Effector CD4-positive, alpha-beta T cell (primary cell): ENCODE measurements at places on chromosomes 7 and 10.

DNA sequence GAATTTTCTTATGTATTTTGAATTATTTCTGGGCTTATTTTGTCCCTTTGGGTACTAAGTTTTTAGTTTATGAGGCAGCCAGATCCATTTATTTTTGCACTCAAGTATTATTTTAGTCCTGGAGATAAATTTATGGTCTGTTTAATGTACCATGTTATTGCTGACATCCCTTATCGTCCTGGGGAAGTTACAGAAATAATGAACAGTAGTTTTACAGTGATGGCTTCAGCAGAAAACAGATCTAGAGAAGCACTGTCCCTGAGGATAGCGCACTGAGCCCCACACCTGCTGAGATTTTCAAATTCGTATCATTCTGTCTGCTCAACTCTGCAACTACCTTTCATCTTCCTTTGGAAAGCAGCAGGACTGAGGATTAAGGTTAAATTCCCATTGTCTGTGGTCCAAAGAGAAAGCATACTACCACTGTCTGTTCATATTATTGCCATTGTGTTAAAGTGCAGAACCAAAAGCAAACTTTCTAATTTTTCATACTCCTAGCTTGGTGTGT lies 168.3 kb downstream of the SNX13 start:
- DNase-seq, result no peak

DNA sequence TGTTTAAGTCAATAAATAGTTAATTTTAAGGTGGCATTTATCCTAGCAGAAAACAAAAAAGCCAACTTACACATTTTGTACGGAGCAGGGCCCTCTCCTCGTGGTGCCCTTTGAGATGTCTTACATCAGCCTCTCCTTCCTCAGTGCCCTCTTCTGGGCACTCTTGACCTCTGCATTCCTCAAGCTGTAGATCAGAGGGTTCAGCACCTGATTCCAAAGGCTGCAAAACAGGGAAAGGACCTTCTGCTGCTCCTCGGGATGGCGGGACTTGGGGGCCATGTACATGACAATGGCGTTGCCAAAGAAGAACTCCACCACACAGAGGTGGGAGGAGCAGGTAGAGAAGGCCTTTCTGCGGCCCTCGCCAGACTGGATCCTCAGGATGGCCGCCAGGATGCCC lies 4.6 kb upstream of the OR2A14 start:
- DNase-seq, result no peak

DNA sequence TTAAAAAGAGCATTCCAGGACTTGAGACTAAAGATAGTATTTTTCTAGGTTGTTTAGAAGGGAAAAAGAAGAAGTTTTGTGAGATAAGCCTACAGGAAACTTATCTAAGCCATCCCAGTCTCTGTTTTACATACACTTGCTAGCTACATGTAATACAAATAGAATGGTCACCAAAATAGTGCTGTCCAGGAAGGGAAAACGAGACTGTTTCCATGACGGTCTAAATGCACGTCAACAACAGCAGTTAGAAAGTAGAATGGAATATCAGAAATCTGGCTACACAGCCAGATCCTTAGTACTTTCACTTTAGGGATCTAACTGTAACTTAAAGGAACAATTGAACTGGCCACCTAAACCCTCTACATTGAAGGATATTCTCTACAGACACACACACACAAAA lies 117.6 kb downstream of the TSPAN12 start:
- DNase-seq, result no peak

GRCh38 chr10:122163174-122164022 lies 107.7 kb upstream of the BTBD16 start:
- no peak for DNase-seq

DNA sequence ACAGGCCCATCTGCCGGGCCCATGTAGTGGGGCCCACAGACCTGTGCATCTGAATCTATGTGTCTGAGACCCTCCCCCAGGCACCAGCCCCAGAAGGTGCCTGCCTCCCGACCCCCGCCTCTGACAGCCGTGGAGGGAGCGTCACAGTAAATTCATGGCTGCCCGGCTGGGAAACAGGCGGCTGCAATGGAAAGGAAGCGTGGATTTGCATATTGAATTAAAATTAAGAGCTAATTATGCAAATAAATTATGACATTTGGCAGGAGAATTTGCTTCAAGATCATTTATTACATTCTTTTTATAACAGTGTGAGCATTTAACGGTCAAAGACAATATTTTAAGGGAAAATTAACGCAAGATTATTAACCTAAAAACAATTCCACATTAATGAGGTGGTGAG lies 92.3 kb downstream of the HIF1AN start:
- DNase-seq, result no peak

GRCh38 chr7:90706072-90706716 lies 110.1 kb downstream of the CDK14 start:
- no peak for DNase-seq

GRCh38 chr7:151008511-151009323 lies 15.6 kb downstream of the ATG9B start:
- peak; percentile 79 for DNase-seq

GRCh38 chr7:106565428-106565827 lies 95.5 kb downstream of the CCDC71L start:
- DNase-seq, result no peak

- DNase-seq, result no peak
Measured at GRCh38 chr7:116779931-116780330, 82.5 kb upstream of the CAPZA2 start.

DNA sequence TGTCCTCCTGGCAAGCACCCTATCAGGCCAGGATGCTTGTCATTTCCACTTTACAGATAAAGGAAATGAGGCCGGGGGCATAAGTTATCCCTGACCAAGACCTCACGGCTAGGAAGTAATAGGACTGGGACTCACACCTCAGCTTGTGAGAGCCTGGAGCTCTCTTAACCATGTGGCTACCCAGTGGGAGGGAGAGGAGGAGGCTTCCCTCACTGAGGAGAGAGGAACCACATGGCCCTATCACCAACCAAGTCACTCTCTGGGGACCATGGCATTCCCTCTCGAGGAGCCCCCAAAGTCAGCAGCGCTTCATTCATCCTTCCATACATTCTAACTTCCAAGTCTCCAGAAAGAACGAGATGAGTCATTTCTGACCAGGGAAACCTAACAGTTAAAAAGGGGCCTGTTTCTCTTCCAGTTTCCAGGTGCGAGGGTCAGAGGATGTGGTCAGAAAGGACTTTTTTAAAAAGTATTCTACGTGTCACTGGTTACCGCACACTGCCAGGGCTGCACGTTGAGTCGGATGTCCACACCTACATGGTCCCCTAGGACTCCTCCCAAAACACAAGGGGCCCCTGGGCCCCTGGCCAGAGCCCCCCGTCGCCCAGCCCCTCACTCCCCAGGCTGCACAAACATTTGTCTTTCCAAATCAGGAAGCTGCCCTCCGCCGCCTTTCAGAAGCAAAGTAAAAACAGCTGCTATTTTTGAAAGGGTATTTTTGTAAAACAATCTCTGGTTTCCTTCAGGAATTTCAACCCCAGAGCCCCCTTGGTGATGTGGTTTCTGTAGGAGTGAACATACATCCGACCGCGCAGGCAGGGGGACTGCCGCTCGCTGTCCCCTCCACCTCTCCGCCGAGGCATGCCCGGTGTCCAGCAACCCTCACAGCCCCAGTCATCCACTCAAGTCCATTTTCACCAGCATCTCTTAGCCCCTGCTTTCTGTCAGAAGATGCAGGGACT lies 128.2 kb upstream of the CHST15 start:
- DNase-seq, result no peak

GRCh38 chr10:44589944-44590449 lies 205.1 kb upstream of the CXCL12 start:
- no peak for DNase-seq

DNA sequence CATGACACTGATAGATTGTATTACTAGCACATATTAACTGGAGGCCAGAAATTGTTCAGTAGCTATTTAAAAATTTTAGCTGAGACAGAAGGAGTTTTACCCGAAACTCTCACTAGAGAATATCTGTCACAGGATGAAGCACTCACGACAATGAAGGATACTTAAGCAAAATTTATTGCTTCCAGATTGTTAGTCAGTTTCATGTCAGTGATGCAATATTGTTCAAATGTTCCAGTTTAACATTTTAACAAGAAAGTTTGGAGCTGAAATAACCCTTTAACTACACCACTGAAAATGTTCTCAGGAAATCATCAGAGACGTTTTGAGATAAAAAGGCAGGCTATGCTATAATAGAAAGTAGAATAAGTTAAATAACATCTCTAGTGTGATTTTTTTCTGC lies 15.0 kb upstream of the CADPS2 start:
- no peak for DNase-seq

DNA sequence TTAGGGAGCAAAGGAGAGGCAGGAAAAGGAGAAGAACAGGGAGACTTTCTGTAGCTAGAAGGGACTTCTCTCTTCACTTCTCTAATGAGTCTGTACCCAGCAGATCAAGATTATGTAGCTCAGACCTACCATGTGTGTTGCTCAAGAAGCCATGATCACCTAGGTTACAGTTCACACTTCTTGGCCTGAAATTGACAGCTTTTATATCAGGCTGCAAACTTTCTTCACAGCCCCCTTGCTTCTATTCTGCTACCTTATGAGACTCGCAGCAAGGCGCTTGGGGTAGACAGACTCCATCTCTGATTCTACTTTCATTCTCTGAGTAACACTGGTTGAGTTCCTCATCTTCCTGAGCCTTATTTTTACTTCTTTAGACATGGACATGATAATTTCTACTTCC lies 19.6 kb upstream of the GIMAP2 start:
- no peak for DNase-seq

- no peak for DNase-seq
Measured at GRCh38 chr10:108338146-108338545, 1173.6 kb upstream of the SORCS1 start.

DNA sequence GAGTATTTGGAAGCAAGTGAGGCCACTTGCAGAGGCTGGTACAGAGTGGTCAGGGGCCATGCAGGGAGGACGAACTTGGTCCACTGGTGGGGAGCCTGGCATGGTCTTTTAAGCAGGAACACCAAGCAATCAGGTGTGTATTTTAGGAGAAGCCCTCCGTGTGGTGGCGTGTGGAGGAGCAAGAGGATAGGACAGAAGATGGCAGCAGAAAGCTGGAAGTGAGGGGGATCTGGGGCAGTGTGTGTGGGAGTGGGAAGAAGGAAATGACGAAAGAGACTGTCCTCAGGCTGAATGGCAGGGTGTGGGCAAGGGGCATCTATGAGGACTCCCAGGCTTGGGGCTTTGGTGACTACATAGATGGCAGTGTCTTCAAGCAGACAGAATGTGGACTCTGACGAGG lies 51.2 kb downstream of the TEX36 start:
- no peak for DNase-seq

DNA sequence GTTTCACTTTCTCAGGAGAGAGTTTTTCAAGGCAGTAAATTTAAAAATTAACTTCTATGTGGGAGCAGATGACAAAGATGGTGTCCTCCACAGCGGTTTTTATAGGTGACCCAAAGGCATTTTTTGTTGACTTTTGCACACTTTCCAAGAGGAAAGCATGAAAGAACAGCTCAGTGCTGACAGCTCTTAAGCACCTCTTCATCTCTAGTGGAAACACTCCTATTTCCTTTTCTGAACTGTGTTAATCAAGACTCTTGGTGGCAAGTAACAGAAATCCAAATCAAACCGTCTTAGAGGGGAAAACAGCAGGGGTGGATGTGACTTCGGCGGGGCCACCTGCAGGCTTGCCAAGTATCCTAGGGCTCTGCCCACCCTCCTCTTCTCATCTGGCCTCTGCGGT lies 71.8 kb upstream of the GATA3 start:
- DNase-seq, result no peak

DNA sequence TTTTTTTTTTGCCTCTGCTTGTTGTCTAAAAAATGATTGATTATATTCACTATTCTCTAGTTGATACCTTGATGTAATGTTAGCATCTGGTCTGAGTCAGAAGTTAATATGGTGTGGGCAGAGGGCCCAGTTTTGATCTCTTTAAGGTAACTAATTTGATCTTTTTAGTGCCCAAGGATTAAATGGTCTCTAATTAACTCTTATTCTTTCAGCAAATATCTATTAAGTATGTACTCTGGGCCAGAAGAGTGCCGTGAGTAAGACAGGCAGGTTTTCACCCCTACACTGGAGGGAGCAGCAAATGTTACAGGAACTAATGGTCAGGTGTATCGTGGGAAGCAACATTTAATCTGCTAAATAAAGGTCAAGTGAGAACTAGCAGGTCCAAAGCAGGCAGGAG lies 144.6 kb upstream of the COL1A2 start:
- no peak for DNase-seq

- no peak for DNase-seq
Measured at GRCh38 chr7:57399972-57400371, 50.0 kb upstream of the ZNF716 start.

DNA sequence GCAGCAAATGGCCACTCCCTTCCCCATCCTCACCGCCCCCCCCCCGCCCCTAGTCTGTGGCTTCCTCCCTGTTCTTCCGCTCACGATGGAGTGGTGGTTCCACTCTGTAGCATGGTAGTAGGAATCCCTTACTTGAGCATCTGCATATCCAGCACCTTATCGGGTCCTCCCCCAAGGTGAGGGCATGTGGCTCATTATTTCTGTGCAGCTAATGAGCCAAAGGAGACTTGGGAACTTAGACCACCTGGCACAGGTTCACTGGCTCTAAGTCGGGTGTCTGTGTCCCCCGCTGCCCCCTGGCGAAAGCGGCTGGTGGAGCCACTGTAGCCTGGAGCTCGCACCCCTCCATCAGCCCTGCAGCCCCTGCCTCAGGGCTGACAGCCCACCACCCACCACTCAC lies 22.8 kb upstream of the GPR26 start:
- DNase-seq, result no peak

GRCh38 chr7:46421441-46422230 lies 500.6 kb upstream of the IGFBP3 start:
- no peak for DNase-seq

DNA sequence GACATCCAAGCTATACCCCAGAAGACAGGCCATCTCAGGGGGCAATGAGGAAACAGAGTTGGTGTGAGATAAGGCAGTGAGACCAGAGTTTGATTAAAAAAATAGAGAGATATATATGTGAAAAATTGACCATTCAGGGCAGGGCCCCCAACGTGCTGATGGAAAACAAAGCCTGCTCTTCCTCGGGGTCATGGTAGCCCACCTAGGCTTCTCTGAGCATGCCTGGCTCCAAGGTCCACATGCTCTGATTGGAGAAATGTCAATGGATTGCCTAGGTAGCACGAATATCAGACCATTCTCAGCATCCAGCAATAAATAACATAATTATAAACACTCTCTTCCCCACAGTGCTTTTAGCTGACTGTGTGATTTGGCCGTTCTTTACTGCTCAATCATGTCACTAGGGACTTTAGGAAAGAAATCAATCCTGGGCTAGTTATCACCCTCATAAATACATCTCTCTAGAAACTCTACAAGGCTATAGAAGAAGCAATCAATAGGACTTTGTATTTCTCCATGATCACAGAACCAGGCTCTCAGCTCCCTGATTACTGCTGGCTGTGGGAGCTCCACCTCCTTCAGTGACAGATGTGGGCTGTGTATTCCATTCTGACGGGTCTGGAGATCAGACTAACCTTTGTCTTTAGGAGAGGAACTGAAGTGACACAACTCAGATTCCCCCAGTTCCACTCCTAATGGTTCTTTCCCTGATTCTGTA lies 766.4 kb downstream of the GRID1 start:
- DNase-seq, result no peak

DNA sequence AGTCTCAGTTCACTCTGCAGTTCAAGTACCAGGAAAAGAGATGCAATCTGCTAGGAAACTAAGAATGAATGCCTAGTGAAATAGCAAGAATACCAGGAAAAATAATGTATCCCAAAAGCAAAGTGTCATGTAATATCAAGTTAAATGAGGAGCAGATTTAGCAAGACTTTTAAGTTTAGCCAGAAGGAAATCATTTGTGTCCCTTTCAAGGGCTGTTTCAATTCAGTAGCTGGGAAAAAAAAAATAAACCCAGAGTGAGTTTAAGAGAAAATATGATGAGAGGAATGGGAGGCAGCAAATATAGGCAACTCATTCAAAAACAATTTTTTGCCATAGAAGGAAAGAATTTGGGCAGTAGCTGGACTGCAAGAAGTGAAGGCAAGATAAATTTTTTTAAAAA lies 135.8 kb downstream of the DGKB start:
- DNase-seq, result no peak
